Stimulated activated CD4-positive, alpha-beta T cell treated with anti-CD3 and anti-CD28 coated beads, Interleukin-1b, Interleukin-23, amount 100 ng/mL, for 48 hours (primary cell): ENCODE measurements at places on chromosomes 13 and 19.

- DNase-seq = no peak
These were observed 3.9 kb downstream of the WIZ start for GRCh38 chr19:15445807-15446376.

- no peak for DNase-seq
These were observed 56.1 kb upstream of the STK24 start for GRCh38 chr13:98632961-98633360.

GRCh38 chr13:70814684-70815083 lies 706.4 kb upstream of the KLHL1 start:
- no peak for DNase-seq

GRCh38 chr13:112791663-112792440 lies 102.0 kb downstream of the ATP11A start:
- DNase-seq = no peak

DNA sequence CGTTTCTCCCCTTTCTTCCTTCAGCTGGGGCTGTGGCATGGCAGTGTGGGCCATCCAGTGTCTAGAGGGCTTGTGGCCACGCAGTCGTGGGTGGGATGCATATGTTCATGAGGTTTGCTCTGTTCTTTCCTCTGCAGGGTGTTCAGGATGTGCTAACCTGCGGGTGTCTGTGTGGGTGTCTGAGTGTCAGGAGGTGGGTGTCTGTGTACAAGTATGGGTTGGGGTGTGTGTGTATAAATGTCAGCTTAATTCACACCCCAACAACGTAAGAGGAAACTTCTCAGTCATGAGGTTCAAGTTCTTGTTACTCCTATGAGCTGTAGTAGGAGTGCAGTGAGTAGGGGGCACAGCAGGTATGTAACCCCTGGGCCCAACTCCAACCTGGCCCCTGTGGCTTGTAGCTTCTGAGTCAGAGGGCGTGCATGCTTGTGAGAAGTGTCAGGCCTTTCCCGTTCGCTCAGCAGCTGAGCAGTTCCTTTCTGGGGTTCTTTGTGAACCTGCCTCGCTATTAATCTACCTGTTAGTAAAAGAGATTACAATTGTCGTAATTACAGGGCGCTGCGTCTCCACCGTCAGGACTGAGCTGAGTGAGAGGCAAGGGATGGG lies 49.1 kb downstream of the NFIX start:
- DNase-seq = no peak
